AG20443 (cell line): ENCODE measurements at places on chromosomes 5 and 9.
A peak's percentile ranks its signal among the peaks of the same experiment; 100 is the strongest.

- no peak for DNase-seq
These were observed 36.6 kb downstream of the MRPL36 start for GRCh38 chr5:1762883-1763547.

GRCh38 chr5:67235399-67236110, 39.0 kb upstream of the CD180 start:
- no peak for DNase-seq

DNA sequence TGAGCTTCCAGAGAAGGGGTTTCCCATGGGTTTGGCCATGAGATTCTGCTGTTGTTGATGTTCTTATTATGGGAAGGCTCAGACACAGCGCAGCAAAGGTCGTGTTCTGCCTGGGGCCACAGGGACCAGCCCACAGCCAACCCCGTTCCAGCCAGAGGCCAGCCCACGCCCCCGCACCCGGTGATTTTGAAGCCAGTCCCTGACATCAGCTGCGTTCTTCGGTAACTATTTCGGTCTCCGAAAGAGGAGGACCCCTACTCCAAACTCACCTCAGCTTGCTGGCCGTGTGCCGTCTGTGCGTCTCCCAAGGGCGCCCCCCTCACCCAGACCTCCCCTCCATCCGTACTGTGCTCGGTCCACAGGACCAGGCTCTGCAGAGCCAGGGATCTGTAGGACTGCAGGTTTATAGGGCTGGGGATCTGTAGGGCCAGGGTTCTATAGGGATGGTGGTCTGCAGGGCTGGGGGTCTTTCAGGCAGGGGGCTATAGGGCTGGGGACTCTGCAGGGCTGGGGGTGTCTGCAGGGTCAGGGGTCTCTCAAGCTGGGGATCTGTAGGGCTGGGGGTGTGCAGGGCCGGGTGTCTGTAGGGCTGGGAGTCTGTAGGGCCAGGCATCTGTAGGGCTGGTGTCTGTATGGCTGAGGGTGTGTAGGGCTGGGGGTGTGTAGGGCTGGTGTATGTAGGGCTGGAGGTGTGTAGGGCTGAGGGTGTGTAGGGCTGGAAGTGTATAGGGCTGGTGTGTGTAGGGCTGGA, 11.8 kb downstream of the COL5A1 start:
- no peak for DNase-seq

- peak; percentile 72 for DNase-seq
These were observed 1.2 kb downstream of the CDKN2B-AS1 start for GRCh38 chr9:21995666-21996398.

DNA sequence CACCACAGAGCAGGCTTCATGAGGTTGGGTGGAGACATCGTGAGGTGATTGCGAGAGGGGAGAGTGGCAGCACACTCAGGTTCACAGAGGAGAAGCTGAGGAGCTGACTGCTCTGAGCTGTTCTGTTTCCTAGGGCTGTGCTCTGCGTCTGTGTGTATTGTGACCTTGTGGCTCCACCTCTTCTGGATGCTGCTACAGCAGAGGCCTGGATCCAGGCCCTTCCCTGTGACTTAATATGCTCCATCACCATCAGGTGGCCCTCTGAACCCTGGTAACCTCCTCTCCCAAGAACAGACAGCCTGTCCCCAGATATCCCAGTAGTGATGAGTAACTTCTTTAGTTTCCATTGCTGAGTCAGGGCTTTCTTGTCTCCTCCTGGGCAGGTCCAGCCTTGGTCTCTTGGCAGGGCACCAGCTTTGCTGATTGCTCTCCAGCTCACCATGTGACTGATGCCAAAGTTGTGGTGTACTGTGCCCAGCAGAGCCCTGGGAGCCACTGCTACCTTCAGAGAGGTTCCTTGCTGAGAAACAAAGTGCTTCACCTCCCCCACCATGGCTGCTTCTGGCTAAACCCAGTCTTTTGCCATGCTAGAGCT, 212.8 kb upstream of the CHD1 start:
- DNase-seq: no peak

DNA sequence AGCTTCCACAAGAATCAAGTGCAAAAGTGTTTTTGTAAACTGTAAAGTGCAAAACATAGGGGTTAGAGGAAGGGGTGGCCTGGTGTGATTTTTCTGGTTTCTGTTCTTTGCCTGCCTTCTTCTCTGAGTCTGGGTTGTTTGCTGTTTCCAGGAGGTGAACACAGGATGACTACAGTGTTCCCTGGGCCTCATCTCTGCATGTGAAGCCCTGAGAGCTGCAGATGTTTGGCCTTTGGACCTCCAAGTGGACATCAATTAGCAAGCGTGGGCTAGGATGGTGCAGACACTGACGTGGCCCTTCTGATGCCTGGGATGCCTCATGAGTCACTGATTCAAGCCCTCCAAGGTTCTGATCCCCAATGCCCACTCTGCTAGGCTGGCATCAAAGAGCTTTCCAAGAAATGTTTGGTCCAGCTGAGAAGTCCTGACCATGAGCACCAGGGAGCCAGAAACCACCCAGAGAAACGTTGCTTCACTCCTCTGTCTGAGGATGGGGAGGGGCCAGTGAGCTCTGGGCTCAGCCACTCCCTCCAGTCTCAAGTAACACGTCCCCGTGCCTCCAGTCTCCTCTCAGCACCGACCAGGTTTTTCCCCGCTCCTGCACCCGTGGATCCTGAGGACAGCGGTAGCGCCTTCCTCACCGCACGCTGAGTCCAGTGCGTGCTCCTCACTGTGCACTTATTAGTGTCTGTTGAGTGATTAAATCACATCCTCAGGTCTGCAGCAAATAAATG, 7.6 kb downstream of the IL9 start:
- DNase-seq: peak; percentile 72

GRCh38 chr5:174425964-174426290, 298.5 kb upstream of the MSX2 start:
- DNase-seq: no peak

DNA sequence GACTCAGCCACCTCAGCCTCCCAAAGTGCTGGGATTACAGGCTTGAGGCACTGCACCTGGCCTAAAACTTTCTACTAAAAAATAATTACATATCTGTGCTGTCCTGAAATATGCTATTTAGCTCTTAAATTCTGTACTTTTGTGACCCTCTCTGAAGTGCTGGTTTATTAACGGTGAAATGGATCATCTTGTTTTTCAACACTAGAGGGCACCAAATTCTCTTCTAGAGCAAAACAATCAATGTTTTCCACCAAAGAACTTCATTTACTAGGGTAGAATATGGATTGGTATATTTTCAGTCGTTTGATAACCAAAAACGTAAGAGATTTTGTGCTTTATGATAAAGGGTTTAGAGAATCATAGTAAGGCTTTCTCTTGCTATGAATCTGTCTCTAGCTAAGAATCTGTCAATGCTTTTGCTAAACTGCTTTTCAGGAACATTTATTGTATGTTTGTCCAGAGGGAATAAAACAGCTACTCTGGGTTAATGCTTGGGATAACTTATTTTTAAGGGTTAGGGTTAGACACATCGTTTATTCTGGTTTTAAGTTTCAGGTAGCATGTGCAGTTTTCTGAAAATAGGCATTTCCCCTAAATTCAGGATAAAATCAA, 63.6 kb downstream of the RNF180 start:
- DNase-seq: peak; percentile 55

- no peak for DNase-seq
These were observed 113.1 kb upstream of the TNC start for GRCh38 chr9:115230924-115231515.

GRCh38 chr9:128304971-128305288, 17.3 kb downstream of the TRUB2 start:
- peak; percentile 27 for DNase-seq

DNA sequence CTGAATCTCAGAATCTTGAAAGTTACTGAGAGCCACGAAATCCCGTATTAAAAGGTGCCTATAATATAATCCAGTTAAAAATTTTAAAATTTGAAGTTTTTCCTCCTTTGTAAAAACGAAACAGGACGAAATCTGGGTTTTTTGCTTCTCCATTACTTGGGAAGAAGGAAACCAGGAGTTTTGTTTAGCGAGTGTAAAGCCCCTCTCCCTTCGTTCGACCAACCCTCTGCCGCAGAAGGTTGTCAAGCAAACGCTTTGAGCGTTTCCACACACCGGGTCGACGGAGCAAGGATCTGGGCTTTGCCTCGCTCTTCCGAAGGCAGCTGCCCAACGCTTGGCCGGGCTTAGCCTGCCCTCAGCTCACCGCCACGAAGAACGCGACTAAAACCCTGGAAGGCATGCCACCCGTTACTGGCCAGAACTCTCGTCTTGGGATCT, 1.6 kb upstream of the FOXE1 start:
- DNase-seq: no peak

GRCh38 chr9:75054368-75055001, 26.4 kb upstream of the CARNMT1 start:
- peak; percentile 73 for DNase-seq

GRCh38 chr5:96856371-96856770, 19.9 kb upstream of the ERAP2 start:
- DNase-seq: no peak

DNA sequence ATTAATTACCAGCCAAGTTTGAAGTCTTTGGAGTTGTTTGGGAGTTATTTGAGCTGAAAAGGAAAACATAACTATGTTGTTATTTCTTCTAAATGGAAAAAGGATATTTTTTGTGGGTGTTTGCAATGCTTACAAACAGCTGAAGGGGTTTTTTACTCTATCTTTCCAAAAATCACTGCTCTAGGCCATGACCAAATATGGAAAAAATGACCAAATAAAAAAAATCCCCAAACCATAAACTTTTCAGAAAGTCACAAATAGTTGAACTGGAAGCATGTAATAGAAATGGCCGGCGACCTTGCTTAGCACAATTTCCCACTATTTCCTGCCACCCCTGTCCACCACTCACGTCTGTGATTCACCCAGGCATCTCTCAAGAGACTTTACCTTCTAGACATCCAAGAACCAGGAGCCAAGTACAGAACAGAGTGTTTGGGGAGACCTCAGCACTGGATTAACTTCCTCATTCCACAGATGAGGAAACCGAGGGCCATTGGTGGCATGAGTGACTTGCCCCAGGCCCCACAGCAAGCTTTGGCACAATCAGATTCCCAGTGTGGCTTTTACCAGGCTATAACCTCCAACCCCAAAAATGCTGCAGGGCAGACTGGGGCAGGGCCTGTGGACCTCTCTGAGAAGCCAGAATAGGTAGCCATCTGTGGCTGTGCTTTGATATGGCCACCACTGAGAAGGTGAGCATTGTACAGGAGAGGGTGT, 84.5 kb downstream of the NRG2 start:
- DNase-seq: peak; percentile 1

DNA sequence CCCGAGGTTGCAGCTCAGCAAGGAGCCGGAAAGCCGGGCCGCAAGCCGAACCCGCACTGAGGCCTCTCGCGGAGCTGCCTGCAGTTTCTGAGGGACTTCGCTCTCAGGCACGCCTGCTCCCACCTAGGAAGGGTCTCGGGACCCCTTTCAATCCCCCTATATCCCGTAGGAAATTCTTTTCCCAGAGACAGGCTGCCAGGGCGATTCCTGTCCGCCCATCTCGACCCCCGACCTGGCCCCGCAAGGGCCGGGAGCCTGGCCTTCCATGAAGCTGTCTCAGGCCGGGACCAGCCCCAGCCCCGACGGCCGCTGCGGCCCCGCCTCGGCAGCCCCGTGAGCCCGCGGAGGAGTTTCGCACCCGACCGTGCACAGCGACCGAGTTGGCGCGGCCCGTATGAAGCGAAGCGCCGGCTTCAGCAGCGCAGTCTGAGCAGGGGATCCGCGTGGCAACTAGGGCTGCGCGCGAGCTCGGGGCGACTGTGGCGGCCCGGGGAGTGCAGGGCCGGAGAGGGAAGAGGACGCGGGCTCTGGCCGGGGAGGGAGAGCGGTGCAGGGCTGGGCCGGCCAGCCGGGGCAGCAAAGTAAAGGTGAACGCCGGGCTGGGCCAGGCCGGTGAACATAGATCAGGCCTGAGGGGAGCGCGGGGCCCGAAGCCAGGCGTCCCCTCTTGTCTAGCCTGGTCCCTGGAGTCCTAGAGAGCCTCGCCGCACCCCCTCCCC, 977 bp upstream of the PRDM12 start:
- DNase-seq: no peak

GRCh38 chr5:96614110-96614691, 48.0 kb upstream of the CAST start:
- DNase-seq: peak; percentile 87

- no peak for DNase-seq
These were observed 140.6 kb downstream of the FSTL4 start for GRCh38 chr5:133471699-133472098.

GRCh38 chr5:143086546-143086907, 316.4 kb downstream of the ARHGAP26 start:
- DNase-seq: no peak

DNA sequence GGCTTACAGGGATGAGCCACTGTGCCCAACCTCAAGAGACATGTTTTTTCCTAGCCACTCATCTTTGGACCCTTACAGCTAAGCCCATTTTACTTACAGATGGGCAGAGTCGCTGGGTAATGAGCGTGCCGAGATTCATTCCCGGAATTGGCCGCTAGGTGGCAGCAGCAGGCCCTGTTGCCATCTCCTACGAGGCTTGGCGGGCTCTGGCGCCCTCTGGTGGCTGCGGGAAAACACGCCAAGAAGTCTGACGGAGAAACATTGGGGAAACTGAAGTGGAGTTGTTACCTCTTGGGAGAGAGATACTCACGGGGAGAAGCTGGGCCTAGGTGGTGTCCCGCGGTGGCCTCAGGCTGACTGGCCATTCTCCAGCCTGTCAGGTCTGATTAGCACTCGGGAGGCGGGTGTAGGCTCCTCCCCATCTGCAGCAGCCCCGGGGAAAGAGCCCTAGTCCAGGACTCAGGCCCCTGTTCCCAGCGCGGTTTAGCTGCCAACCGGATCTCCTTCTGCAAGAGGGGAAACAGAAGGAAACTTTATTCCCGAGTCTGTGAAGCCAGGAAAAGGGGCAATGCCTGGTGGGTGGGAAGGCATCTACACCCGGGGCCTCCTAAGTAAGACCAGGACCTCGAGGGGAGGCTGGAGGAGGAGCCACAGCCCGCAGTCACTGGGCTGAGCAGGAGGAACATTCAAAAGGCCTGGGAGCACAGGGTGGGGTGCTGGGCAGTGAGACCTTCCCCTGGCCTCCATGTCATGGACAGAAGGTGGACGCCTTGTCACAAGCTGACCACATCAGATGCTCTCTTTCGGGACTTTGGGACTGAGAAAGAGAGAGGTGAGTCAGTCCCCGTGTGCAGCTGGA, 9.7 kb downstream of the PTGES2 start:
- DNase-seq: peak; percentile 91

GRCh38 chr9:134709512-134710270, 68.1 kb downstream of the COL5A1 start:
- peak; percentile 81 for DNase-seq

DNA sequence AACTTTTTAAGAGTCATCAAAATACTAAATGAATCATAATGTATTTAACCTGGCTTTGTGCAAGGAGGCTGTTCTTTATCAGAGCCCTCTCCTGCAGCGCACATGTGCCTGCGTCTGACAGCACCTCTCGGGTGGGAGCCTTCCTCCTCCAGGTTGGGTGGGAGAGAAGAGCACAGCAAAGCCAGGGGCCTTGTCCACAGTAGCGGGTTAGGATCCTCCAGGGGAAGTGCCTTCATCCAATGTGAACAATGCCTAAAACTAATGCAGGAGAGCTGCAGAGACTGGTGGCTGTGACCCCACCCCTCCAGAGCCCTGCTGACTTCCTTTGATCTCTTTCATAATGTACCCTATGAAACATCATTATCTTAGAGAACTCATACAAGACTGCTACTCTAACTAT, 10.2 kb downstream of the UBE2QL1 start:
- DNase-seq: no peak

- no peak for DNase-seq
These were observed 87.4 kb downstream of the TEK start for GRCh38 chr9:27196383-27196782.
